IgD-negative memory B cell (primary cell): ENCODE measurements at places on chromosomes 3 and 15. TPM values are rescaled to one million over a fixed set of nuclear protein-coding genes. Genes with fewer than 3 reads are reported as not detected.

The NR1D2 gene
- 27.3 TPM for polyA plus RNA-seq

The TERC gene
- 0.78 TPM for polyA plus RNA-seq

The MRPL46 gene
- polyA plus RNA-seq, result 56.2 TPM

The TSEN2 gene
- polyA plus RNA-seq, result 12.4 TPM

The NDUFAF3 gene
- polyA plus RNA-seq, result 188 TPM

The RARB gene
- 0.21 TPM for polyA plus RNA-seq

The PLIN1 gene
- polyA plus RNA-seq, result not detected

The ECE2 gene
- not detected for polyA plus RNA-seq

The MKRN2 gene
- 41.0 TPM for polyA plus RNA-seq

The PPARG gene
- polyA plus RNA-seq, result not detected

The PEX5L gene
- not detected for polyA plus RNA-seq

The P2RY13 gene
- polyA plus RNA-seq, result 0.46 TPM

The HIGD1A gene
- polyA plus RNA-seq, result 66.7 TPM

The HCLS1 gene
- polyA plus RNA-seq, result 468 TPM
